GF-D8 (cell line): ENCODE measurements at places on chromosomes 5 and 9.

GRCh38 chr5:125093776-125094175, 347.3 kb upstream of the ZNF608 start:
- DNase-seq, result no peak

DNA sequence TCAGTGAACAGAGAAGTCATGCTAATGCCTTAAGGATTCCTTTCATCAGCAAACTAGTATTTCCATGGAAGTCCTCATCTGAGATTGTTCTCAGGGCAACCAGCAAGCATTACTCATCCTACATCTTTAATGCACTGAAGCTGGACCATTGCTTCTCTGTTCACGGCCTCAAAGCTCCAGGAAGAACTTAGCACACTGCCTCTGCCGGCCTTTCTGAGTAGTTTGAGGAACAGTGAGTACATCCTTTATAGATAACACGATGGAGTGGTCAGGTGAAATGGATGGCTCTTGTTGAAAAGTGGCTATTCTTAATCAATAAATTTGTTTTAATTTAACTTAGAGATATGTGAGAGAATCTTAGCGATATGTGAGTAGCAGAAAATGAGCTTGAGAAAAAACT, 35.8 kb downstream of the MEGF10 start:
- no peak for DNase-seq

GRCh38 chr9:19629488-19629887, 159.3 kb downstream of the SLC24A2 start:
- DNase-seq, result no peak

GRCh38 chr9:23542927-23543326, 283.1 kb downstream of the ELAVL2 start:
- no peak for DNase-seq

GRCh38 chr5:53927668-53928247, 367.3 kb downstream of the NDUFS4 start:
- no peak for DNase-seq

- DNase-seq, result no peak
Measured at GRCh38 chr5:80591352-80591751, 21.3 kb upstream of the ANKRD34B start.

DNA sequence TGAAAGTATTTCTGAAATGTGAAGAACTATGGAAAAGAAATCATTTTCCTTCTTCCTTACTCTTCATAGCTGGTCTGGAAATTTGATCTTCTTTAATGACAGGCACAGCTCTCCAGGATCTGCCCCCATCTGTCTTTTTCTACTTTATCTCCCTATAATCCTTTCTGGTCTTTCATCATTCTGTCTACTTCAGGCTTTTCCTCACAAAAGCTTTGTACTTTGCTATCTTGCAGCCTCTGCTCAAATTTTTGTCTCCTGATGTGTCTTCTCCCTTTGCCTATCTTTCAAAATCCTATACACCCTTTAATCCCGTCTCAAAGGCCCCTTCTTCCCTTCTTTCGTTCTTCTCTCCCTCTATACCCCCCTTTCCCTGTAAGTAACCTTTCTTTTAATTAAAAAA, 114.9 kb upstream of the ATP10B start:
- no peak for DNase-seq

DNA sequence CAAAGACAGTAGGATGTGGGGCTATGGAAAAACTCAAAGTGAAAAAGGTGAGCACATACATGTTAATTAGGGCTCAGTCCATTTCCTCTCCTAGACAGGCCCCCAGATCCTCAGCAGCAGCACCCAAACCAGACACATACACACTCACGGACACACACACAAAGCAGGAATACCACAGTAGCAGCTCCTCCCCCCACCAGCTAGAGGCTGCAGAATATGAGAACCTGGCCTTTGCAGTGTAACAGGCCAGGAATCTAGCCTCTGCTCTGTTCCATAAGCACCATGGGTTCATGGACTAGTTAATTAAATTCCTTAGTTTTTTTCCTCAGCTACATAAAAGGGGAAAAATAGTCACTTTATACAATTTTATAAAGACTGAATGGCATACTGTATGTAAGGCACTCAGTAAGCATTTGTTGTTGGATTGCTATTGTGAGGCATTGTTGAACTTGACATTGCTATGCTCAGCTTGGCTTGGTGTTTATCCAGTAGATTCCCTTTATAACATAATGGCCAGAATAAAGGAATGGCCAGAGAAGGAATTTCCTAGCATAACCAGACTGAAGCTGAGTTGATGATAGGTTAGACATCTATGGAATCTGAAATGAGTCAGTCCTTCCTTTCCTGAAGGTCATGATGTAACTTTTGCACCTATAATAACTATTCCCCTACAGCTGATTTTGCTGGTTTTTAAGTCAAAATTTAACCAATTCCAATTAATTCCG, 186.8 kb downstream of the SEMA5A start:
- DNase-seq, result no peak

DNA sequence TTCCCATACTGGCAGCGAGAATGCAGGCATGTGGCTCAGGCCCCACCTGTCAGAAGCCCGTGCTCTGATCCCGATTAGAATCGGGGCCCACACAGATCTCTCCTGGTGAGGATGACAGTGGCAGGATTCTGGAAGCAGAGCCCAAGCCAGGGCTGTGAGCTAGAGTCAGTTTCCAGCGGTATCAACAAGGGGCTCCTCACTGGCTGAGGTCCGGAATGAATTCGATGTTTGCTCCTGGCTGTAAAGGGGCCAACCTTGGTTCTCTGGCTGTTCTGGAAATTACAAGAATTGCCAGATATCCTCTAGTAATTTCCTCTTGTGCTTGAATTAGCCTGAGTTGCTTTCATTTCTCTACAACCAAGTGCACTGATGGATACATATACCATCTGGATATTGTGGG, 129.1 kb upstream of the SPRY4 start:
- DNase-seq, result no peak

DNA sequence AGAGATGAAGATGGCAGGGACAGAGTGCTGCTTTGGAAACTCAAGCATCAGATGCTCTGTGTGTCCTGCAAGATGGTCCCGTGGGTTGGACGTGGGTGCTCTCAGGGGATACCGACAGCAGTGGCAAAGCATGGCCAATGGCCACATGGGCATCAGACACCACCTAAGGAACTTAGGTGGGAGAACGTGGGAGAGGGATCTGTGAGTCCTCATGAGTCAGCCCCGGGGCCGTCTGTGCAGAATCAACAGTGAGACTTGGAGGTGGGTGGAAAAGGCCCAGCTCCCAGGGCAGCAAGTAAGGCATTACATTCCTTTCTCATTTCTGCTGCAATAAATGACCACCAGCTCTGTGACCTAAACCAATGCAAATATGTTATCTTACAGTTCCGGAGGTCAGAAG, 77.0 kb downstream of the RAD23B start:
- no peak for DNase-seq

DNA sequence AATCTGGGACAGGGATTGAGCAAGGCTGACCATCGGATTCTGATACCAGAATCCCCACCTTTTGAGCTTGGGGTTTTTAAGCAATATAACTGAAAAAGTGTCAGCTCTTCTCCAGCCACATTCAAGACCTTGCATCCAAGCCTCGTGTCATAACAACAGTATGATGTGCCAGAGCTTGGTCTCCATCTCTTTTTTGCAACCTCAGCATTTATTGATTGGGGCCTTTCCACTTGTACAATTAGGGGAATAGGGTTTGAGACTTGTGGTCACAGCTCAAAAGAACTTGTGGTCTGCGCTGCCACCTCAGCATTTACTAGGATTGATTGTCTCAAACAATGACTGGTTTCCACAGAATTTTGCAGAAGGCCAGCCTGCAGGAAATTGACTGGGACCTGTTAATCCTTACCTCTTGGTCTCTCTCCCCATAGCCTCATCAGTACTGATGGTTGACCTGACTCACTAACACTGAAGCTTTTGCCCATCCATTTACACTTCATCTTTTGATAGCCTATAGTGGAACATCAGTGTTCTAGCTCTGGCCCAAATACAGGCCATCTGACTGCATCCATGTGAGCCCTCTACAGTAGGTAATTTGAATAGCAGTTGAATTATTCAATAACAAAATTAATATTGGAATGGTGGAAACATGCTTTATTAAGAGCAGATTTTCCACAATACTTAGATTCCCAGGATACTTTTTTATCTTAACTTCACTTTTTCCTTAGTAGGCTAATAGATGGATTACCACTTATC, 381.6 kb upstream of the PRR16 start:
- no peak for DNase-seq

DNA sequence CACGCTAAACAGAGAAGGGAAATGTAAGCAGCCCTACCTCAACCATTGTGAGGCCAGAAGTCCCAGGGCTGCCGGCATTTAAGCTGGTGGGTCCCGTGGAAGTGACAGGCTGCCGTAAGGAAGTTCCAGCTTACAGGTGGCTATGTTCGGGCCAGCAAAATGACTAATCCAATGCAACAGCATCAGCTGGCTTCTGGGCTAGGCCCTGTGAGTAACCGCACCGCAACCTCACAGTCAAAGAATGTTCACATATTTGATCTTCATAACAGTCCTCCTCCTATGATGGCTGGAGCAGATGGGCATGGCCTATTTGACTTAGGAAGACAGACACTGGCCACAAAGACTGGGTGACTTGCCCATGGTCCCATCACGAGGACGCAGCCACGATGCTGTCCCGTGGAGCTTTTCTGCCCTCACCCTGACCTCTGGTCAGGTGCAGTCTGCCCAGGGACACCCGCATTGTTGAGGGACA, 88.2 kb downstream of the LIFR start:
- no peak for DNase-seq

DNA sequence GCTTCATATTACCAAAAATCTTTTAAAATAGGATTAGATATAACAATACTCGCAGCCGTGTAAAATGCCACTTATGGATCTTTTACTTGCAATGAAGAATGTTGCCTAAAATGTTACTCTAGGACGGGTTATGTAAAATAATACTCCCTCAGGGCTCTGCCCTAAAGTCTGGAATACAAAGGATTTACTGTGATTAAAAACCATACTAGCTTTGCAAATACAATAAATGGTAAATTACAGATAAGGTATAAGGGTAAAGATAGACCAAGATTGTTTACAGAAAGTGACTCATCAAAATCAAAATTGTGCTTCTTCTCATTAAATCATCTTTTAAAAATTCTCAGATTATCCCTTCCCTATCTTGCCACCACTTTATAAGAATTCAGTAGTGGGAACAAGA, 163.6 kb downstream of the MEF2C start:
- DNase-seq, result no peak

DNA sequence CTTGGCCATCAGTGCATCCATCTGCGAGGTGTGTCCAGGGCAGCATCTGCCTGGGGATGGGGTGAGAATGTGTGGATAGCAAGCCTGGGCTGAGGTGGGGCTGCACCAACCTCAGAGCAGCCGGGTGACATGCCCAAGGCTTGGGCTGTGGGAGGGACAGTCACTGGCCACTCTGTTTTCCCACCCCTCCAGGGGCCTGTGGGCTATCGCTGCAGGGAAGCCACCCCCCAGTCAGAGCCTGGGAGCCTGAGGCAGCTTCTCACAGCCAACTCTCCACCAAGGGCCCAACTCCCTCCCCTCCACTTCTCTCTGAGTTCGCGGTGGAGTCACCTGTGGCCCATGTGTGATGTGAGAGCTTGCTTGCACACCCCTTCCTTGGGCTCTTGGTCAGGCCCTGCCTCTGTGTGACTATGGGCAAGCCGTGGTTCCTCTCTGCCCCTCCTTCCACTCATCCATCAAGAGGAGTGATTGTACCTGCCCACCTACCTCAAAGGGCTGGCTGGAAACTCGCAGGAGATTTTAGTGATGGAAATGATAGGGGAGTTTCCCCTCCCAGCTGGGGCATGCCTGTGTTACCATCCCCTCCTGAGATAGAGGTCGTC, 54.8 kb downstream of the DAB2IP start:
- DNase-seq, result no peak

DNA sequence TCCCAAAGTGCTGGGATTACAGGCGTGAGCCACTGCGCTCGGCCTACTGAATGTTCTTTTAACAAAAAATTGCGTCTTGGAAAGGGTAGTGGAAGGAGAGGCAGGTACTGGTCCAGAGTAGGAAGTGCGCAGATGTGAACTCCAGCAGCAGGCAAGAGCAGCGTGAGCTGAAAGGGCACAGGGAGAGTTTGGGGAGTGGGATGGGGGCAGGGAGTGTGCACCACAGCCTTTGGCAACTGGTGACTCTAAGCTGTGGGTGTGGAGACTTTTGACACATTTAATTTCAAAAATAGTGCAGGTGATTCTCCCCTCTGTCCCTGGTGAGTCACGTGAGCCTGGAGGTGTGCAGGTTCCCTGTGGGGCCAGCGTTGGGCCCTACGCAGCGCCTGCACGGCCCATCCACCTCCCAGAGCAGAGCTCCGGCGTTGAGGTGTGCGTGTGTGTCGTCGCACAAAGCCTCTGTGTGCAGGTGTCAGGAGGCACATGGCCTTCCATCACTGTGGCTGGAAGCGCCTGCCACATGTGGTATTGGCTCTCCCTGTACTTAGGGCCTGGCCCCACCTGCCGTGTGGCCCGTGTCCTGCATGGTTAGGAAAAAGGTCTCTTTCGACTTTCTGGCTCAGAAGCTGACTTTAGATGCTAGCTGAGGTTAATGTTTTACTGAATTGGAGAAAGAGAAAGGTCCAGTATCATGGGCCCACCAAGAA, 11.5 kb downstream of the SQSTM1 start:
- no peak for DNase-seq

DNA sequence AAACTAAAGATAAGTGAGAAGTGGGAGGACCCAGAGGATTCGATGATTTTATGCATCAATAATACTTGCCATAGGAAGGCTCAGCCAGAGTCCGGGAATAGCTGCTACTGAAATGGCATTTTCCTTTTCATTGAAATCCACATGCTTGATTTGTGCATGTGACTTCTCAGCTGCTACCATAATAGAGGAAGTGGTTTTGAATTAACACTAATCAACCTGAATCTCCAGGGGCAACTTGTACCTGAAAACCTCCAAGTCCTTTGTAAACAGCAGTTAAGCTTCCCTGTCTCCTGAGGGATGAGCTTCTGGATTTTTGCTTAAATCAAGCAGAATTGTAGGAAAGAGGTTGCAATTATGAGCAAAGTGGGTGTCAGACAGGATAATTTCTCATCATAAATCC, 124.9 kb downstream of the PPP2R2B start:
- no peak for DNase-seq

- no peak for DNase-seq
Measured at GRCh38 chr9:110129425-110129824, 78.5 kb downstream of the C9orf152 start.

- no peak for DNase-seq
Measured at GRCh38 chr5:620586-621180, 8.5 kb downstream of the CEP72 start.

- DNase-seq, result no peak
Measured at GRCh38 chr5:132813599-132814502, 749 bp downstream of the SOWAHA start.

DNA sequence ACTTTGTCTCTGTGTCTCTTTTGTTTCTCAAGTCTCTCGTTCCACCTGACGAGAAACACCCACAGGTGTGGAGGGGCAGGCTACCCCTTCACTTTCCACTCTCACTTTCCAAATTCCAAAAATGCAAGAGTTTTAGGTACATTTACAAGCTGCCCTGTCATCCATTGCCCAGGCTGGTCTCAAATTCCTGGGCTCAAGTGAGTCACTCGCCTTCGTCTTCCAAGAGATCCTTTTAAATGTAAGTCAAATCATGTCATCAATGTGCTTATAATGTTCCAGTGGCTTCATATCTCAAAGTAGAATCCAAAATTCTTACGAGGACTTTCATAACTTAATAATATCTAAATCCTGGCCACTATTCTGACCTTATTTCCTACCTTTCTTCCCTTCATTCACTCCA, 20.4 kb upstream of the UGCG start:
- DNase-seq, result no peak

- no peak for DNase-seq
Measured at GRCh38 chr5:158209219-158209908, 350.4 kb upstream of the CLINT1 start.

GRCh38 chr9:121026260-121026691, 23.8 kb downstream of the C5 start:
- DNase-seq, result no peak

- DNase-seq, result no peak
Measured at GRCh38 chr9:130246126-130246525, 19.4 kb upstream of the HMCN2 start.
